ENCODE measurements at places on chromosomes 4 and X. TPM values are rescaled to one million over a fixed set of nuclear protein-coding genes. Genes with fewer than 3 reads are reported as not detected.

POU4F2 gene
- total RNA-seq, result not detected

GRCh38 chr4:17664755-17665154 lies 50.3 kb downstream of the MED28 start:
- H3K36me3 ChIP-seq, result no peaks in the 10 kb centered on the region
- no peak overlapping the region for H3K4me3 ChIP-seq
- H3K27ac ChIP-seq, result no peak overlapping the region

GRCh38 chr4:38290366-38290765 lies 330.2 kb downstream of the PTTG2 start:
- no peak overlapping the region for H3K27ac ChIP-seq
- H3K27me3 ChIP-seq, result no peaks in the 10 kb centered on the region
- no peaks in the 10 kb centered on the region for H3K4me1 ChIP-seq

GRCh38 chr4:121551881-121552280 lies 144.9 kb downstream of the ANXA5 start:
- DNase-seq, result no peak
- H3K36me3 ChIP-seq, result no peaks in the 10 kb centered on the region
- no peaks in the 10 kb centered on the region for H3K4me1 ChIP-seq
- no peak overlapping the region for H3K27ac ChIP-seq
